ENCODE measurements at places on chromosomes 11 and 22.

- H3K4me3 ChIP-seq: no peak overlapping the region
- H3K36me3 ChIP-seq: peaks cover 19% of the 10 kb centered on the region
- H3K27me3 ChIP-seq: no peaks in the 10 kb centered on the region
- H3K27ac ChIP-seq: no peak overlapping the region
- H3K4me1 ChIP-seq: no peaks in the 10 kb centered on the region
Observed at GRCh38 chr22:19509191-19509590, 15.0 kb downstream of the CLDN5 start.

GRCh38 chr11:104688731-104689130 lies 209.5 kb downstream of the CASP12 start:
- H3K36me3 ChIP-seq: no peaks in the 10 kb centered on the region
- H3K4me3 ChIP-seq: no peak overlapping the region
- DNase-seq: no peak
- no peaks in the 10 kb centered on the region for H3K27me3 ChIP-seq

- H3K27ac ChIP-seq: no peak overlapping the region
- no peaks in the 10 kb centered on the region for H3K4me1 ChIP-seq
- H3K36me3 ChIP-seq: peaks cover 3% of the 10 kb centered on the region
- DNase-seq: no peak
Observed at GRCh38 chr22:47189056-47189916, 426.8 kb downstream of the TBC1D22A start.

DNA sequence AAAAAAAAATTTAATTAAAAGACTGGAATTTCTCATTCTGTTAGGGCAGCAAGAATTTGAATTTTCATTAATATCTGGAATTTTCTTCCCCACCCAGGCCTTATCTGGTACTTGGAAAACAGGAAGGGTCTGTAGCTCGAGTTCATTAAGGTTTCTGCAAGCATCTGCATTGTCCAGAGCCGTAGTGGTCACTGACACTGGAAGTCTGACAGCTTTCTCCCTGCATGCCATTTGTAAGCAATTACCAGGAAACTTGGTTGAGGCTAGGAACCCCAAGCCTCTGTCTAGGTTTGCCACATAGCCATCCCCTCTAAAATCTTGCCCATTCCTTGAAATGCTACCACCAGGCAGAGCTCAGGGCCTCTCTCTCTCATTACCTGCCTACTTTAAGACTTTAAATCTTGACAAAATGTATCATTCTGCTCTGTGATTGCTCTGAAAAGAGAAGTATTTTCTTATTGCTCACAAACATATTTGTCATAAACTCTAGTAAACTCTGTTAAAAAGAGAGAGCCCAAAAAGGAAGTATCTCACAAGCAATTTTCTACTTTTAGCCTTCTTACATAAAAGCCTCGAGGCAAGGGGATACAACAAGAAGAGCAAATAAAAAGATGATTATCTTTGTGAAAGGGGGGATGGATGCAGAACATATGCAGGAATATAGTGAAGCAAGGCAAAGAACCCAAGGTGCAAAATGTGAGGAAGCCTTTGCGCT lies 5.5 kb upstream of the PGM2L1 start:
- no peak overlapping the region for H3K4me3 ChIP-seq
- no peak overlapping the region for H3K27ac ChIP-seq
- no peak for DNase-seq
- peaks cover 13% of the 10 kb centered on the region for H3K4me1 ChIP-seq
- no peaks in the 10 kb centered on the region for H3K27me3 ChIP-seq
- no peaks in the 10 kb centered on the region for H3K36me3 ChIP-seq

DNA sequence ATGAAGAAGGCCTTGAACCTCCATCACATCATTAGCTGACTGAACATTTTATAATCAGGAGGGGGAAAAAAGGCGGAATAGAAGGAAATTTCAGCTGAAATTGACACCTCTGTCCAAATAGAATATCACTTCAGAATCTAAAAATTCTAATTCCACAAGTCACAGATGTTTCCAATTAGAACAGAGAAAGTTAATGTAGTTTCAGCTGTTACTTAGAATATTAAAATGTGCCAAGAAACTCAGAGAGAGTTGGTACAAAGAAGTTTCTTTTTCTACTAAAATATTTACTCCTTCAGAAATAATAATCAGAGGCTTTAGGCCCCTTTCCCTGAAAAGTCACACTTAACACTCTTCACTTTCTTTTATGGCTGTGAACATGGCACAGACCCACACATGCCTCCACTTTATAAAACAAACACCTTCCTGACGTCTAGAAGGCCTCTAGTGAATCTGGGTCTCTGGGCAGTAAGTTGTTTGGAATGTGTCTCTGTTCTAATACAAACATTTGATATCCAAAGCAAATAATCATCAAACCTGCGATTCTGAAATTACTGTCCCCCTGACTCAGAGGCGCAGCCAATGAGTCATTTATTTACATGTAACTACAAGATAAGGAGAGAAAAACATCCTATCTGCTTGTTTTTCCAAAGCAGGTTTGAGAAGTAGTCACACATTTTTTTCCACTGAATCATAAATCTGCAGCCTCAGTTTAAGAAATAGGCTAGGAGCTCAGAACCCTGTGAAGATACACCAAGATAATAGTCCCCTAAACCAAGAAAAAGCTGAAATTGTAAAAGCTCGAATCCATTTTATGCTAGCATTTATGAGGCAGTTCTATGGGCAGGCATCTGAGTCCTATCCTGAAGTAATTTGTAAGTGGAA lies 148.4 kb downstream of the ME3 start:
- DNase-seq: no peak
- no peaks in the 10 kb centered on the region for H3K27me3 ChIP-seq
